NAMALWA (cell line): ENCODE measurements at places on chromosomes 2 and 18.

- DNase-seq: no peak
These were observed 47.5 kb downstream of the ZNF638 start for GRCh38 chr2:71379086-71379485.

DNA sequence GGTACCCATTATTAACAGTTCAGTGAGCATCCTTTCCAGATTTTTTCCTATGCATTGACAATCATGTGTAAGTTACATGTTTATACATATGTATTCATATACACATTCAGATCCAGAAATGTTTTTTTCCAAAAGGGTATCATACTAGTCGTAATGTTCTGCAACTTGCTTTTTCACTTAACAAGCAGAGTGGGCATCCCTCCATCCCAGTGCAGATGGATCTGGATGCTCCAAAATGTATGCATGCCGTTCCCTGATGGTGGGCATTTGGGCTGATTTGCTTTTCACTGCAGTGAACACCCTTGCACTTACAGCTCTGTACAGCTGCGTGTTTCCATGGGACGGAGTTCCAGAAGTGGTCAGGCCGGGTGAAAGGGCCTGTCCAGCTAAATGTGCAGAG, 57.0 kb downstream of the DNMT3A start:
- DNase-seq: no peak

DNA sequence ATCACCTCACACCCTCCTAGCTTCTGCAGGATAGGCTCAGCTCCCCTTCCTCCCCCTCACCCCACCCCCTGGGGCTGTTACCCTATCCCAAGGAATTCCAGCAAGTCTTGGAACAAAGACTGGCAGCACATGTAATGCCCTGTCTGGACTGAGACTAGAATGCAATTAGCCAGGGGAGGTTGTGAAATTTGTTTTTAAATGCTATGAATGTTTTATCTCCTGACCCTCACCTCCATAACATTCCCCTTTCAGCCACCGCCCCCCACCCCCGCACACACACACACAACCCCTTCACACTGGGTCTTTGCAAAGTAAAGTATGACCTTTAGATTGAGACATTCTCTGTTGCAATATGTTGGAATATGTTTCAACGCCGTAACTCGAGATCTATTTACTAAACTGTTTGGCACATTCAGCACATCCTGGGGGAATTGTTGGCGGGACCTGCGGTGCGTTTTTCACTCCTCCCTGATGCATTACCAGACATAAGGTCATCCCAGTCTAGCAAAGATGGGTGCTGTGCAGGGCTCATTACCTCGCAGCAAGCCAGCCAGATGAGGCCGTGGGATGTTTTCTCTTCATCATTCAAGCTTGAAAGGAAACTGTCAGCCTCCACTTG, 290.7 kb upstream of the SLC14A2 start:
- DNase-seq: no peak

DNA sequence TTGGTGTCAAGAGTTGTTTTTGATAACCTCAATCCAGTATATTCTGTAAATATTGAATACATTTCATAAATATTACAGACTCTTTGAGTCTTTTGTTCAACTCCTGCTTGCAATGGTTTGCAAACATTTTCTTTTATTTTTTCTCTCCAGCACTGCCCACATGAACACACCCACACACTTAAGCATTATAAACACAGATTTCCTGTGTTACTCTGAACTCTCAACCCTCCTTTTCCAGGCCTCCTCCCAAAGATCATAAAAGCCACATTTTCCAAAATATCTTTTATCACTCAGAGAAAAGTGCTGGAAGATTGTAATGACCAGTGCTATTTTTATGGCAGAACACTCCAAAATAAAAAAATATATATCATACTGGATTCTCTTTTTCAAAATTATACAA, 20.5 kb downstream of the ARHGAP25 start:
- DNase-seq: no peak

DNA sequence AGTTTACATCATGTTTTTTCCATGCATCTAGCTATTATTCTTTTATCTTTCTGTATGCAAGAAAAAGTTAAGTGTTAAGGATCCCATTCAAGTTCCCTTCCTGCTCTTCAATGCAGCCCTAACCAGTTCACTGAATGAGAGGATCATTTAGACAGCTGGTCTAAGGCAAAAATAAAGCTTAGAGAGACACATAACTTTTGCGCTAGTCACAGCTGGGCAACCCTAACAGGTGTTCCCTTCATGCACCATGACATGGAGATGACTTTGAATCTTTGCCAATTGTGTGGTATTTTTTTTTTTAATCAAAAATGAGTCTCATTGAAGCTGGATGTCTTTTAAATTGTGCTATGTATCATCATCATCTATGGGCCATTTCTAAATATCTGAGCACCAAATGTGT, 393.8 kb upstream of the CYRIA start:
- peak; percentile 80 for DNase-seq

DNA sequence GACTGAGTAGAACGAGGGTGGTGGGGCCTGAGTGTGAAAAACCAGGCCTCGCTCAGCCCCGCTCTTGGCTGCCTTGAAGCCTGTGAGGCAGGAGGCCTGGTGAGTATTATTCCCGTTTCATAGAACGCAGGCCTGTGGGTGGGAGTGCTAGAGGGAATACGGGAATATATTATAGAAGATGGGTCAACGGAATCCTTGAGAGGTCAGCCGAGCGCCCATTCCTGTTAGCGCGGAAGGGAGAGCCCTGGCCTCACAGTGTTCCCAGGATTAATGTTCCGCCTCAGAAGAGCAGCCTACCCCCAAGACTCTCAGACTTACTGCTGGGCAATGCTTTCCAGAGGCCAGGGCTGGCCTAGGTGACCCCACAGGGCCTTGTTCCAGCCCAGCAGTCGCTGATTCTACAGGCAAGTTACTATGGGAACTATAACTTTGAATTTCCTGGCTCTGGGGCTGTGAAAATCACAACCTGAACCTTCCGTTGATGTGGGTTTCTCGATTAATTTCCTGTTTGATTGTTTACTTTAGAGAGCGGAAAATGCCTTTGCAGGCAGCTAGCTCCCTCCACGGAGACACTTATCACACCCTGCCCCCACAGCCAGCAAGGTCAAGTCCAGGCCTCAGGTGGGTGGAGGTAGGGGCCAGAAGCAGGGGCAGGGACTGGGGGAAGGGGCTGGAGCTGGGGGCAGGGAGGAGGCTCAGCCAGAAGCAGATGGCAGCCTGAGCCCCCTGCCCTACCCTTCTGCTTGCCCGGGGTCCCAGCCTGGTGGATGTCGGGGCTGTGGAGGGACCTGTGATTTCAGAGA, 108.3 kb downstream of the SMAD7 start:
- DNase-seq: peak; percentile 50

DNA sequence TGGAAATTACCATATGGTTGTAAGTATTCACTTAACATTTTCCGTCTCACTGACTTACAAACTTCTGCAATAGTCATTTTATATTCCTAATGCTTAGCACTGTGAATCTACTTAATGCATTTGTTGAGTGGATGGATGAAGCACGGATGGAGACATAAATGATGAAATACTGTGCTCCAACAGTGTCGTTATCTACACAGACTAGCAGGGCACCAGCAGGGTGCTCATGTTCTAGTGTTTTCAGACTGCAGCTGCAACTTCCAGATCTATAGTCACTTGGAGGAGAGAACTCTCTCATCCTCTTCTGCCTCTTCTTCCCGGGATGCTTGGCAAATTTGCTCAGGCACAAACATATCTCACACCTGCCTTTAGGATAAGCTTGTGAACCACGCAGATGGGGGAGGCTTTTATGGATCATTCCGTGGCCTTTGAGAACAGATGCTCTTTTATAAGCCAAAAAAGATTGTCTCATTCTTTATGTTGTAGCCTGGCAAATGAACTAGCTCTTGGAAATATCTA, 797.7 kb downstream of the MBD2 start:
- no peak for DNase-seq
